Stimulated activated naive CD4-positive, alpha-beta T cell treated with Interleukin-2 at 50 U/mL for 16 hours (primary cell): ENCODE measurements at places on chromosomes 5 and 9.

DNA sequence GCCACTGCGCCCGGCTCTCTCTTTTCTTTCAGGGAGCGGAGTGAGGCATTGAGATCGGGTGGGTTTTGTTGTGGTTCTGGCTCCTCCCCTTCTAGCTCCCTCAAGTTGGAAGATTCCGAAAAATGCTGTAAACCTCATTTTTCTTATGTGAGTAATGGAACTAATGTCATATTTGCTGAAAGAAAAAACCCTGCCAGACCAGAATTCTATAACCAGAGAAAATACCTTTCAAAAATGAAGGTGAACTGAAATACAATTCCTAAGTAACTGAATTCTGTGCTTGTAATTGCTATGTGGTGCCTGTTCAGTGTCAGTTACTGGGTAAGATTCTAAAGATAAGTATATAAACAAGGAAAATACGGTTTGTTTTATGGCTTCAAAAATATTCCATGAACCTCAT is 30.9 kb upstream of the CDK20 start:
- DNase-seq, result no peak

GRCh38 chr5:100516285-100516684 is 18.9 kb upstream of the FAM174A start:
- no peak for DNase-seq

GRCh38 chr5:133730346-133730745 is 118.0 kb upstream of the FSTL4 start:
- DNase-seq, result no peak

DNA sequence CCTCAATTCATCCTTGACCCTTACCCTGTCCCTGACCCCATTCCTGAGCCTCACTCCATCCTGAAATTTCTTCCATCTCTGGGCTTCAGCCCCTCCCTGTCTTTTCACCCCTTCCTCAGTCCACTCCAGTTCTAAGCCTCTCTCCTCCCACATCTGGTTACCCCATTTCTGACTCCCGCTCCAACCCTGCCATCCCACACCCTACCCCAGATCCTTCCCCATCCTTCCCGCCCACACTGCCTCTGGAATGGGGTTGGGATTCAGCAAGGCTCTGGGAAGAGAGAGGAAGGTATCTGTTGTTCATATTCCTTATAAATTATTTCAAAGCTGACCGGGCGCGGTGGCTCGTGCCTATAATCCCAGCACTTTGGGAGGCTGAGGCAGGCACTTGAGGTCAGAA is 29.9 kb upstream of the MVB12B start:
- no peak for DNase-seq

- no peak for DNase-seq
Observed at GRCh38 chr5:14742498-14742897, 78.0 kb downstream of the OTULIN start.

DNA sequence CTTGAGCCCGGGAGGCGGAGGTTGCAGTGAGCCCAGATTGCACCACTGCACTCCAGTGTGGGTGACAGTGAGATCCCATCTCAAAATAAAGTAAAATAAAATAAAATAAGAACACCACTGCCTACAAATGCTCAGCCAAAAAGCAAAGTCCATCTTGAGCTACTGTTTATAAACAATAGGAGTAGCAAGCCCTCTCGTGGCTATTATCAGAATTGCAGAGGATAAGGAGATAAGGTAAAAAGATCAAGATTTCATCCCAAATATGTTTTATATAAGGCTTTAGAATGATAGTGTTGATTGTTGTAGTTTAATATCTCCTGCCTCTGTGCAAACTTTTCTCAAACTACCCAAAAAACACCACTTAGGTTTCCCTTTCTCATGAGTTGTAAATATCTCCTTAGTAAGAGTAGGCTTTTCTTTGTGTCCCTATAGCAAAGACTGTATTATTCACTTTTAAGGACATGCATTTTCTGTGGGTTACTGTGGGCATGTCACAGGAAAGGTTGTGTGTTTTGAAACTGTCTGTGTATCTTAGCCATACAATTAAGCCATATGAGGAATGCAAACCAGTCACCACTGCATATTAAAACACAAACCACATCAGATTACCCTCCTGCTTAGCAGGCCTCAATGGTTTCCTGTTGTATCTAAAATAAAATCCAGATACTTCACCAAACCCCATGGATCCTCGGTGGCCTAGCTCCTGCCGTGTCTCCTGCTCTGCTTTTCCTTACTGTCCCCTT is 31.8 kb upstream of the CKS2 start:
- no peak for DNase-seq

- no peak for DNase-seq
Observed at GRCh38 chr9:108283696-108284095, 572.1 kb downstream of the ACTL7B start.
